Renal pelvis (tissue), 12 donors: ENCODE measurements at places on chromosomes 3 and 15. TPM values are rescaled to one million over a fixed set of nuclear protein-coding genes. Genes with fewer than 3 reads are reported as not detected.

DNA sequence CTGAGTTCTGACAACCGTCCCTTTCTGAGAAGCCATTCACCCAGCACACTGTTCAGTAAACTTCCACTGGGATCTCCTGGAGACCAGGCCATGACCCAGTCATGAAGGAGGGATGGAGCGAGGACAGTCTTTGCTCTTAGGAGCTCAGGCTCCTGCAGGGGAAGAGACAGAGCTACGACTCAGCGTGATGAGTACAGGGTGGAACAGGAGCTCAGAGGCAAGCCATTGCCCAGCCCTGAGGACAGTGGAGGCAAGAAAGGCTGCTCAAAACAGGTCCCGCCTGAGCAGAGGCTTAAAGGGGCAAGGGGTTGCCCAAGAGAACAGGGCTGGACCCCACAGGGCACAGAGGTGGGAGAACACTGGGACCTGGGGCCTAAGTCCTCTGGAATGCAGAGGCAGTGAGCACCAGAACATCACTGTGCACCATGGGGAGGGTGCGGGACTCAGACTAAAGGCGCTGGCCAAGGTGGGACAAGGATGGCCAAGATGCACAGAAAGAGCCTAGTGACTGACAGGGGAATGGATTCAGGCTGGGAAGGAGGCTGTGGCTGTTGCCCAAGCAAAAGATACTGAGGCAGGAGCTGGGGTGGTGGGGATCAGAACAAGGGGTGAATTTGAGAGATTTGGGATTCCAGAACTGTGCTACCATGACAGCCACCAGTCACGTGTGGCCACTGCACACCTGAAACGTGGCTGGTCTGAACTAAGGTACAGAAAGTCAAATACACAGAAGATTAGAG is 25.8 kb downstream of the TMEM43 start:
- DNase-seq, result no peak

DNA sequence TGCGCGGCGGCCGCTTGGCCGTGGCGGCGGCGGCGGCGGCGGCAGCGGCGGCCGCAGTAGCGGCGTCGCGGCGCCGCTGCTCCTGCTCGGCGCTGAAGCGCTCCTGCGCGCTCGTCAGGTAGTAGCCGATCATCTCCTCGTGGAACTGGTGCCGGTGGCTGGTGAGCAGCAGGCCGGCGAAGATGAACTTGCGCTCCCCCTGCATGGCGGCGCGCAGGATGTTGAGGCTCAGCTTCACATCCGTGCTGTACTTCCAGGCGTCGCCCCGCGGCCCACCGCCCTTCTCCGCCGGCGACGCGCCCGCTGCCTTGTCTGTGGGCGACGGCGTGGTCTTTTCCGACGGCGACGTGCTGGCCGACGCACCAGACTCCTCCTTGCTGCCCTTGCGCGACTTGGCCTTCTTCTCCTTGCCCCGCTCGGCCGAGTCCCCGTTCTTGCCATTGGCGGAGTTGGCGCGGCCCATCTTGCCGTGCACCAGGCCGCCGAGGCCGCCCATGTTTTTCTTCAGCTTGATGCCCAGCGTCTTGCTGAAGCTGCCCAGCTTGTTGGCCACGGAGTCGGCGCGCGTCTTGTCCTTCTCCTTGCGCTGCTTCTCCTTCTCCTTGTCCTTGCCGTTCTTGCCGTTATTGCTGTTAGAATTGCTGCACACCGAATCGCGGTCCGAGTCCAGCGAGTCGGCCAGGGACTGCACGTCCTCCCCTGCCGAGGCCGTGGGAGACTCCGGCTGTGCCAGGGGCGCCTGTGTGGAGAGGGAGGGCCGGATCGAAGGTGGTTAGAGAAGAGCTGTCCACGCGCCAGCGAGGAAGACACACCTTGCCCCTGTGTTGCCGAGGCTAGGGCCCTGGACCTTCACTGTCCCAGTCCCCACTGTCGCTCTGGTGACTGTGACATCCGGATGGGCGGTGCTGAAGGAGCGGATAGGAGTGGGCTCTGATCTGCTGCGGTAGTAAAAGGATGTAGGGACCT is 157.6 kb downstream of the KLF13 start:
- no peak for DNase-seq

DNA sequence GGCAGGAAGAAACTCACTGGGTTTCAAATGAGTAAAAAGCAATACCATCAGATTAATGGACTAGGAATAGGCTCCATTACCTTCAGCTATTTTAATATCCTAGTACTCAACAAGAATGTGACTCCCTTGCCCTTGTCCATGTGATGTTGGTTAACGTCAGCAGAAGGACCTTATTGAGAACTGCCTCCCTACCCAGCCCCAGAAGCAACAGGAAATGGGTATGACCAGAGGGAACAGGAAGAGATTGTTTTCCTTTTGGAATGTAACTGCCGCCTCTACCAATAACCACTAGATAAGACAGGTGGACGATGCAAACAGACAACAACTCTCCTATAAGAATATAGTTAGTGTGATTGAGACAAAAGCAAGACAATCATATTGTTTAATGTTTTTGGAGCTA is 10.4 kb upstream of the MME start:
- DNase-seq, result no peak

DNA sequence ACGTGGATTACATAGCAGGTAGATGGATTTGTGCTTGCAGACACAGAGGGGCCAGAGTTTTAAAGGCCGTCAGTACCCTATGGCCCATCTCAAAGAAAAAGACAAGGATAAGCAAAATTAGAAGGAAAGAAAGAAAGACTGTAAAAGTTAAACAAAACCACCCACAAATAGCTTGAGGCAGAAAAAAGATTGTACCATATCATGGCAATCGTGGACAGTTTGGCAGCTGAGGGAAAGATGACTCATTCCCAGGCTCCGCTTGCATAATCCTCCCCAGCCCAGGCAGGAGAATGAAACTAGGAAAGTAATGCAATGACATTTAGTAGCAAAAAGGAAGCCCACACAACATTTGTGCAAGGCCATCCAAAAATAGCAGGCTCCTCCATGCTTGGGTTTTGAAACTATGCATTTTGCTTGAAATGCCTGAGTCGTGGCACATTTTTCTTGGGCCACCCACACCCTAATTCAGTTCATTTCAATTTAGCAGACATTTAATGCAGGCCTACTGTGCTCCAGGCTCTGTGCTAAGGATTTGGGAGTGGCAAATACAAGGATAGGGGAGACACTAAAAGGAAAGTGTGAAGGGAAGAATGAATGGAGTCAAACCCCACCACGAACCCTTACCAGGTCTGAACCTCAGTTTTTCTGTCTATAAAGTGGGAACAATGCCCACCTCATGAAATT is 40.9 kb upstream of the SMAD3 start:
- DNase-seq, result no peak

DNA sequence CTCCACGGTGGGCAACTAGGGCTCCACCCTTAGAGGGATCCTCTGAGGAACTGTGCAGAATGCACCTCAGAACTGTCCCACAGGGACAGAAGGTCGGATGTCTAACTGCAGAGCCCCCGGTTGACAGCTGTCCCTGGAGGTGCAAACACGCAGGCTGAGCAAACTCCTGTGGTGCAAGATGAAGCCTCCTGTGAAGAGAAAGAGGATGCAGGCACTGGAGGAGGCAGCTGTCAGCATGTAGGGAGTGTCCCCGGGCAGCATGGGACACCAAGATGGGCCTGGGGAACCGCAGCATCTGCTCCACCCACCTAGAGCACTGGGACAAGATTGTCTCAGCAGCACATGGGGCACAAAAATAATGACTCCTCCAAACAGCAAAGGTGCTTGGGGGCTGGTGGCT is 258.9 kb downstream of the ABHD5 start:
- no peak for DNase-seq

- DNase-seq, result no peak
Observed at GRCh38 chr3:131350506-131350905, 31.1 kb upstream of the NUDT16 start.

NRG4 gene
- polyA plus RNA-seq, result 10.0 TPM
